ENCODE measurements at places on chromosomes 16 and 17. TPM values are rescaled to one million over a fixed set of nuclear protein-coding genes. Genes with fewer than 3 reads are reported as not detected.

TBC1D3H gene
- not detected for total RNA-seq

DCXR gene
- 43.1 TPM for total RNA-seq

POLR3E gene
- 30.8 TPM for total RNA-seq

ABCC11 gene
- 0.26 TPM for total RNA-seq

Measured in aortic smooth muscle cell (primary cell).